ENCODE measurements at places on chromosomes 1 and 21.

DNA sequence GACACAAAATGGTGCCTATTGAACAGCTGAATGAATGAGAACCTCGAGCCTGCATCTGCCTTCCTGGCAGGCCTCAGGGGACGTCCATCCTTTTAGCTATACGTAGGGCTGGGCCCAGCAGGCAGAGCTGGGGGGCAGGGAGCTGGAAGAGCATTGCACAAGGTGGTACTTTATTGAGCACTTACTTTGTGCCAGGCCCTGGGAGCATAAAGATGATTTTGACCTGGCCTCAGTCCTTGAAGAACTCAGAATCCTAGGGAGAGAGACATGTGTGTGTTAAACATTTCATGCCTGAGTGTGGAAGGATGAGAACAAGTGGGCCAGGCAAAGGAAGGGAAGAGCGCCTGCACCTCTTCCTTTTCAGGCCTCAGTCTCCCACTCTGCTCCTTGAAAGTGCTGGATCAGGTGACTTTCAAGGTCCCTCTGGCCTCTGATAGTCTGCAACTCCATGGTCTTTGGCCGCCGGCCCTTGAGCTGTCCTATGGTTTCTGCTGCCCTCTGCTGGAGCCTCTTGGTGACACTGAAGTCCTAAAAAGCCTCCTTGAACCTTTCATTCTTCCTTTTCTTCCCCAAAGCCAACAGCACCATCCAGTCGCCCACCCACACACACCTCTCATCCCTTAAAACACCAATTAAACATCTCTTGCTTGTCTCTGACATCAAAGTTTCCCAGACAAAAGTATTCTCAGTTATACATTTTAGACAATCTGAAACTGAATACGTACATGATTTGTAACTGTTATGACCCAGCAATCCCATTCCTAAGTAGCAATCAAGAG, 3.5 kb upstream of the PEAR1 start:
- DNase-seq = peak; percentile 75

DNA sequence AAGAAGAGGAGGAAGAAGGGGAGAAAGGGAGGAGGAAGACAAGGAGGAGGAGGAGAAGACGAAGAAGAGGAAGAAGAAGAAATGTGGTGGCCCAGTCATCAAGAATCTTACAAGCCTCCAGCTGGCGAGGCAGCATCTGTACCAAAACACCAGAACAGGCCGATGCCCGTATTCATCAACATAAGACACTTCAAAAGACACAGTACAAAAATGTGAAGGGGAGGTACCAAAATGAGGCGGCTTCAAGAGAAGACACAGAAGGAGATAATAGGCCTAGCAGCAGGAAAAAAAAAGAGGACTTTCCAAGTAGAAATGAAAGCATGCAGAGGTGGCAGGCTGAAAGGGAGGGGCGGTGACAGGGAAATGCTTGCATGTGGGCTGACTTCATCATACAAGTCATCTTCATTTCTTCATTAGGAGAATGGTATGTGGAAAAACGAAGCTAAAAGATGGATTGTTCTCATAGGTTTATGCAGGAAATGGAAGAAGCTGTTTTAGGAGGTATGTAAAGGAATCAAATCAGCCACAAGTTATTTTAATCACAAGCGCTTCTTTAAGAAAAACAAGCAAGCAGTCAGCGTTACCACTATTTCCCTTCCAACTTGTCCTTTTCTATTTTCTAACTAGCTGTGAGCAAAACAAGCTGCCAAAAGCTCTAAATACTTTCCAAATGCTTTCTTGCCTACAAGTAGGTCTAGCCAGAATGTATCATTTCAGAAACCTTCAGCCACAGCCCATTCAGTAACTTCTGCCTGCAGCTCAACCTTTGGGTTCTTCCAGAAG, 192.3 kb downstream of the SLC45A1 start:
- no peak for DNase-seq

- DNase-seq = peak; percentile 46
Measured at GRCh38 chr1:24364975-24365678, 46.0 kb downstream of the GRHL3 start.

GRCh38 chr1:65717815-65718454, 74.8 kb upstream of the PDE4B start:
- peak; percentile 15 for DNase-seq

GRCh38 chr1:116533429-116533820, 37.4 kb downstream of the CD58 start:
- DNase-seq = no peak

- peak; percentile 86 for DNase-seq
Measured at GRCh38 chr21:14773777-14774345, 227.7 kb upstream of the SAMSN1 start.

Measured in erythroblast (primary cell).